Lung (tissue), 17 donors: ENCODE measurements at places on chromosomes 2 and 18. TPM values are rescaled to one million over a fixed set of nuclear protein-coding genes. Genes with fewer than 3 reads are reported as not detected.

DNA sequence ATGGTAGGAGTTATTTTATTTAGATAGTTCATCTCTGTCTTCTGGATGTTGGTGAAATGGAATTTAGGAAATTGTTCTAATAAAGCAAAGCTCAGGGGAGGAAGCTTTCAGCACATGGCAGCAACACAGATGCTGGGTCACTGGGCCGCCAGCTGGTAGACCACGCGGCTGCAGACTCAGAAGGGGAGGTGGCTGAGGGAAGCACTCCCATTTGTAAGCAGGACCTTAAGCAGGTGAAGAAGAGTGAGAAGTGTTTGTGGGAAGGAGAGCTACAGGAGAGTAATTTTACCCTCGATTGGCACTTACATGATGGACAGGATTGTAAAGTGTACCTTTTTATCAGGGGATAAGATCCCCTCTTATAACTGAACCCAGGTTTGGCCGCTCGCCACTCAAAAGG is 24.4 kb downstream of the NMS start:
- peak; percentile 39 for DNase-seq

- DNase-seq = no peak
These were observed 6.0 kb upstream of the CRYBA2 start for GRCh38 chr2:218999021-218999880.

- DNase-seq = no peak
These were observed 44.5 kb downstream of the MYOM1 start for GRCh38 chr18:3175195-3175758.

DNA sequence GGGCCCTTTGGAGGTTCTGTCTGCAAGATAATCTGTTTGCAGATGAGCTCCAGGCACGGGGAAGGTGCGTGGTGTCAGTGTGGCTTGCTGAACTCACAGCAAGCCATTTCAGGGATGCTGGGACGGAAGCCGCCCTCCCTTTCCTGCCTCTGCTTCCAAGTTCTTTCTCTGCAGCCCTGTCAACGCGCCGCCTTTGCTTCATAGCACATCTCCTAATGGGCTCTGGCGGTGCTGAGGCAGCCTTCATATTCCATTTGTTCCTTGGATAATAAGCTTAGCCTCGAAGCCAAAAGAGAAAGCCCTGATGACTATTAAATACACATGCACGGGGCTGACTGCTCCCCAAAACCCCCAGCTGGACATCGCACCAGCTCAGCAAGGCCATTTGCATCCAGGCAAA is 81.7 kb upstream of the TAF1B start:
- DNase-seq = peak; percentile 44

CRIM1 gene
- total RNA-seq = 76.1 TPM

DNA sequence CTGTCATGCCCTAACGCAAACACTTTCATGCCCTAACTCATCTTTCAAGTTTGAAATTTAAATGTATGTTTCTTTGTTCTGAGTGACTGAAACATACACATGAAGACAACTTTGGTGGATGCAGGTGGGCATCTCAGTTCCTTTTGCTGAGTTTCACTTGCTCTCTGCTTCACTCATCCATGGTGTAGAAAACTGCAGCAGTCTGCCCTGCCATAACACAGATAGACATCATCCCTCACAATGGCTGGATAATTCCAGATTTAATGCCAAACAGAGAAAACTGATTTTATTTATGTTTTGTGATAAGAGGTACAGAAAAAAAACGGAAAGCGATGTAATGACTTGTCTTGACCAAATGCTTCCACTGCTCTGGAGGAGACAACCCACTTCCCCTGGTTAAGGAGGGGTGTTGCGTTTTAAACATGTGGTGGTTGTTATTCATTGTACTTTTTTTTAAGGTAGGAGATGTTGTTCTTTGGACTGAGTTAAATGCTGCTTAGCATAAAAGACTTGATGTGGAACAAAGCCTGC is 70.4 kb downstream of the RHBDD1 start:
- no peak for DNase-seq

KIF5C gene
- 0.77 TPM for total RNA-seq

GRCh38 chr2:106011380-106011779 is 182.7 kb downstream of the UXS1 start:
- peak; percentile 30 for DNase-seq

DNA sequence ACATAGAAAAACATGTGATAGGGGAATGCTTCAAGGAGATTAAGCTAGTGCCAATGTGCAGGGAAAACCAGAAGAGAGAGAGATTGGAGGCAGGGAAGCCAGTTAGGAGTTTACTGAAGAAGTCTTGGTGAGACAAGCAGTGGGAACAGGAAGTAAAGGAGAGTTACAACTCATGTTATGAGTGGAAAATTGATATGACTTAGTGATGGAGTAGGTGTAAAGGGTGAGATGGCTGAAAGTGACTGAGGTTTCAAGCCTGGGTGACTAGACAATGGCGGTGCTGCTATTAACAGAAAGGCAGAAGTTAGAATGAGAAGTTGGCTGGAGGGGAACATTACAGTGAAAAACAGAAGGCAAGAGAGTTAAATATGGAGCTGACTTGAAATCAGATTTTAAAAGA is 16.5 kb downstream of the DOK1 start:
- DNase-seq = no peak

- no peak for DNase-seq
These were observed 112.0 kb upstream of the NDUFV2 start for GRCh38 chr18:8990276-8991031.

NTSR2 gene
- not detected for total RNA-seq
